Activated CD8-positive, alpha-beta T cell treated with anti-CD3 and anti-CD28 coated beads for 36 hours (primary cell): ENCODE measurements at places on chromosomes 5 and 9. TPM values are rescaled to one million over a fixed set of nuclear protein-coding genes. Genes with fewer than 3 reads are reported as not detected.
A peak's percentile ranks its signal among the peaks of the same experiment; 100 is the strongest.

GRCh38 chr5:53041071-53041692 is 52.0 kb downstream of the ITGA2 start:
- H3K4me3 ChIP-seq = peak overlapping the region; percentile 49
- peaks cover 47% of the 10 kb centered on the region for H3K4me1 ChIP-seq
- H3K27ac ChIP-seq = peak overlapping the region; percentile 20
- DNase-seq = peak; percentile 58
- peaks cover 3% of the 10 kb centered on the region for H3K27me3 ChIP-seq

GRCh38 chr9:135217836-135218235 is 130.4 kb downstream of the OLFM1 start:
- H3K4me3 ChIP-seq = no peak overlapping the region
- H3K36me3 ChIP-seq = no peaks in the 10 kb centered on the region
- peaks cover 9% of the 10 kb centered on the region for H3K27me3 ChIP-seq
- H3K27ac ChIP-seq = no peak overlapping the region

GRCh38 chr5:60362158-60362557 is 337.8 kb downstream of the DEPDC1B start:
- H3K4me3 ChIP-seq = no peak overlapping the region
- no peaks in the 10 kb centered on the region for H3K36me3 ChIP-seq
- no peaks in the 10 kb centered on the region for H3K27me3 ChIP-seq
- no peak for DNase-seq
- no peaks in the 10 kb centered on the region for H3K4me1 ChIP-seq

The BTNL3 gene
- total RNA-seq = not detected

The GPR21 gene
- total RNA-seq = 0.45 TPM

GRCh38 chr9:128185979-128186965 is 5.1 kb downstream of the CIZ1 start:
- peaks cover 28% of the 10 kb centered on the region for H3K36me3 ChIP-seq
- H3K27me3 ChIP-seq = no peaks in the 10 kb centered on the region
- DNase-seq = no peak
- H3K27ac ChIP-seq = no peak overlapping the region
- H3K4me1 ChIP-seq = peaks cover 29% of the 10 kb centered on the region
- no peak overlapping the region for H3K4me3 ChIP-seq

The PFN3 gene
- not detected for total RNA-seq

DNA sequence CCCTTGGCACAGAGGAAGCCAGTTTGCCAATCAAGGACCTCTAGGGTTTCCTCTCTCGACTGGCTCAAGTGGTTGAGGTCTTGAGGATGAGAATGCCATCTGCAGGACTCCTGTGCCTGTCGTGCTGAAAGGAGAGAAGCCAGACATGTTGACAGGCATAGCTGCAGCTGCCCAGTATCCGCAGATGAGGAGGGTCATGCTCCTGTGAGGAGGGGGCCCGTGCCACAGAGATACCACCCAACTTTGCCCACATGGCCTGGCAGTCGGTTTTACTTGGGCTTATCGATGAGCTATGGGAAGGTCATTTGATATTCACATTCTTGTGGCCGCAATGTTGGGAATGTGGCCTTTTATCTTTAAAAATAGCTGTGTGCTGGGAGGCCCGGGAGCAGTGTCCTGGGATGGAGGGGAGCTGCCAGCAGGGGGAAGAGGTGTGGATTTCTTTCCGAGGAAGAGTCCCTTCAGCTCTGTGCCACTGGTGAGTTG is 17.4 kb downstream of the FRMPD1 start:
- H3K4me1 ChIP-seq = no peaks in the 10 kb centered on the region
- H3K27ac ChIP-seq = no peak overlapping the region
- H3K36me3 ChIP-seq = no peaks in the 10 kb centered on the region
- no peak for DNase-seq

DNA sequence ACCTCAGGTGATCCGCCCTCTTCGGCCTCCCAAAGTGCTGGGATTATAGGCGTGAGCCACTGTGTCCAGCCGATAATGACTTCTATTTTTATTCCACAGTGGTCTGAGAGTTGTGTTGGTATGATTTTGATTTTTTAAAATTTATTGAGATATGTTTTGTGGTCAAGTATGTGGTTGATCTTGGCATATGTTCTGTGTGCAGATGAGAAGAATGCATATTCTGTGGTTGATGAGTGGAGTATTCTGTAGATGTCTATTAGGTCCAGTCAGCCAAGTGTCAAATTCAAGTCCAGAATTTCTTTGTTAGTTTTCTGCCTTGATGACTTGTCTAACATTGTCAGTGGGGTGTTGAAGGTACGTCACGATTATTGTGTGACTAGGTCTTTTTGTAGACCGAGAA is 338.2 kb upstream of the TARS1 start:
- no peaks in the 10 kb centered on the region for H3K36me3 ChIP-seq
- H3K4me1 ChIP-seq = no peaks in the 10 kb centered on the region
- no peak for DNase-seq
- H3K4me3 ChIP-seq = no peak overlapping the region
- H3K27ac ChIP-seq = no peak overlapping the region
- H3K27me3 ChIP-seq = no peaks in the 10 kb centered on the region

The SLC4A9 gene
- 0.36 TPM for total RNA-seq

GRCh38 chr9:15843931-15844330 is 291.1 kb downstream of the CCDC171 start:
- H3K27me3 ChIP-seq = no peaks in the 10 kb centered on the region
- H3K36me3 ChIP-seq = no peaks in the 10 kb centered on the region
- no peaks in the 10 kb centered on the region for H3K4me1 ChIP-seq
- H3K4me3 ChIP-seq = no peak overlapping the region
- DNase-seq = no peak

The GRXCR2 gene
- total RNA-seq = not detected

DNA sequence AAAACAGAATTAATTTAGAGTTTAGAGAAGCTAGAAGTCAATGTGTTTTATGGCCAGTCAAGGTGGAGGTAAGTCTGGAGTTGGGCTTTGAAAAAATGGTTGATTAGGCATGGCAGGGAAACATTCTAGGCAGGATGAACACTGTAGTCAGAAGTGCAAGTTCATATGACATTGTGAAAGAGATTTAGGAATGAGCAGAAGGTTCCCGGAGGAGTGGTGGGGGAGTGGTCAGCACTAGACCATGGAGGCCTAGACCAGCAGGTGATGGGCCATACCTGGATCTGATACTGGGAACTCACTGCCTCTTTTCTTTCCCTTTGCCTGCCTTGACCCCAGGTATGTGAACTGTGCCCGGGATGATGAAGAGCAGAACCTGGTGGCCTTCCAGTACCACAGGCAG is 16.6 kb downstream of the PRDM9 start:
- H3K4me3 ChIP-seq = no peak overlapping the region
- no peak overlapping the region for H3K27ac ChIP-seq
- H3K27me3 ChIP-seq = no peaks in the 10 kb centered on the region

DNA sequence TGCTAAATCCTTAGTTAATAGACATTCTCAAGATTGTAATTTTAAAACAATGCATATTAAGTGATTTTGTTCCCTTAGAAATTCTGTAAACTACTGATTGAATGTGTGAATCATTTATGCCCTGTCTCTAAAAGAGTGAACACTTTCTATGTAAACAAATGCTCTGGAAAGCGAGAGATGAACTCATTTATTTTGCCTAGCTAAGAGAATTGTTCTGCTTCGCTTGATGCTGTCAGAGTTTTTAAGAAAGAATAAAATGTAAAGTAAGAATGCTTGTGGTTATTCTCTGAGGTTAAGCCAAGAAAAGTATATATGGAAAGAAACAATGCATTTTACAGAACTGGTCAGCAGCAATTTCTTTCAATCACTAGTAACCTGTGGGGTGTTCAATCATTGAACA is 347.4 kb upstream of the NUDT12 start:
- no peaks in the 10 kb centered on the region for H3K4me1 ChIP-seq
- no peak for DNase-seq
- no peak overlapping the region for H3K27ac ChIP-seq
- no peaks in the 10 kb centered on the region for H3K27me3 ChIP-seq

GRCh38 chr5:83993803-83994202 is 273.1 kb upstream of the HAPLN1 start:
- no peak overlapping the region for H3K27ac ChIP-seq
- DNase-seq = no peak
- no peaks in the 10 kb centered on the region for H3K36me3 ChIP-seq
- H3K4me3 ChIP-seq = no peak overlapping the region
- no peaks in the 10 kb centered on the region for H3K4me1 ChIP-seq

DNA sequence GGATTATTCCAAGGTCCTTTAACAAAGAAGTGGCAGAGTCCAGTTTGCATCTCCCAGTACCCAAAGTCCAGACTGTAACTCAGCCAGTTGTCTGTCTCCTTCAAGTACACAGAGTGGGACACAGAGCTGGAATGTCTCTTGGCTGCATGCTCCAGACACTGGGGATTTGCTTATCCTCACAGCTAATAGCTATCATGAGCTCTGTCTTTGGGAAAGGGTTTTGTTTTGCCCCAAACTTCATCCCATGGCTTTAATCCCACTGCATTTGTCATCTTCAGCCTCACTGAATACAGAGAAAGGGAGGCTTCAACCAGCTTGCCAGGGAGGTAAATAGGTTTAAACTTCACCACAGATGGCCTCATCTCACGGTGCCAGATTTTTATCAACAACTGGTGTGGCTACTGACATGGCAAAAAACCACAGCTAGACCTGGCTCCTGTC is 412.2 kb upstream of the SLC24A2 start:
- no peak overlapping the region for H3K4me3 ChIP-seq
- H3K27me3 ChIP-seq = peaks cover 8% of the 10 kb centered on the region
- H3K4me1 ChIP-seq = peaks cover 12% of the 10 kb centered on the region
- DNase-seq = no peak
- H3K27ac ChIP-seq = no peak overlapping the region
- H3K36me3 ChIP-seq = peaks cover 1% of the 10 kb centered on the region

The DNAH5 gene
- not detected for total RNA-seq

DNA sequence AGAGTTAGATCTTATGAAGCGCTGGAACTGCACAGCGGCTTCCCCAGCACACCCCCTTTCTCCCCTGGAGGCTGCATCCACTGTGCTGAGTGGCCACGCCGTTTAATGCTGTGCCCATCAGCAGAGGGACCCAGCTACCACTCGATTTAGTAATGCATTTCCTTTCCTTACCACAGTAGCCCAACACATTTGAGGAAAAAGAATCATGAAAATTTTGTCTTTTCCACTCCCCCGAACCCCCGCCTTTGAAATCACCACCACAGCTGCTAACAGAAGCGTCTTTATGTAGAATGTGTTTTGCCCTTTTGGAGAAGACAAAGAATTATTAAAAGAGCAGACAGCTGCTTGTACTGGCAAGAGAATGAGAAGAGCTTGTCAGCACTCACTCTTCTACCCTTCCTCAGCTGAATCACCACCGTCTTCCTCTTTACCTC is 73.2 kb downstream of the ACER2 start:
- H3K36me3 ChIP-seq = no peaks in the 10 kb centered on the region
- no peak overlapping the region for H3K27ac ChIP-seq
- peaks cover 7% of the 10 kb centered on the region for H3K27me3 ChIP-seq
- no peaks in the 10 kb centered on the region for H3K4me1 ChIP-seq
- DNase-seq = no peak

The GAPT gene
- total RNA-seq = not detected

- peaks cover 63% of the 10 kb centered on the region for H3K4me1 ChIP-seq
- H3K27ac ChIP-seq = peak overlapping the region; percentile 91
- peak overlapping the region; percentile 67 for H3K4me3 ChIP-seq
These were observed 168.5 kb downstream of the AUH start for GRCh38 chr9:91193087-91193657.

GRCh38 chr5:166758151-166758550 is 1533.3 kb upstream of the WWC1 start:
- H3K27me3 ChIP-seq = no peaks in the 10 kb centered on the region
- H3K27ac ChIP-seq = no peak overlapping the region
- no peak overlapping the region for H3K4me3 ChIP-seq
- no peaks in the 10 kb centered on the region for H3K36me3 ChIP-seq
- H3K4me1 ChIP-seq = no peaks in the 10 kb centered on the region
- no peak for DNase-seq

GRCh38 chr5:159405611-159406031 is 75.3 kb upstream of the IL12B start:
- peaks cover 15% of the 10 kb centered on the region for H3K27me3 ChIP-seq
- no peak for DNase-seq
- H3K4me3 ChIP-seq = no peak overlapping the region
- H3K27ac ChIP-seq = no peak overlapping the region

- peak; percentile 57 for DNase-seq
- no peaks in the 10 kb centered on the region for H3K27me3 ChIP-seq
- H3K4me1 ChIP-seq = no peaks in the 10 kb centered on the region
- H3K27ac ChIP-seq = no peak within 1 kb of the TSS
- H3K36me3 ChIP-seq = no peaks in the 10 kb centered on the region
- H3K4me3 ChIP-seq = no peak within 1 kb of the TSS
These were observed at the start of gene PCAT7 for GRCh38 chr9:94554439-94555331. TSS of gene PCAT7 (plus strand) at chr9:94555083.

The PLEKHG4B gene
- total RNA-seq = not detected

DNA sequence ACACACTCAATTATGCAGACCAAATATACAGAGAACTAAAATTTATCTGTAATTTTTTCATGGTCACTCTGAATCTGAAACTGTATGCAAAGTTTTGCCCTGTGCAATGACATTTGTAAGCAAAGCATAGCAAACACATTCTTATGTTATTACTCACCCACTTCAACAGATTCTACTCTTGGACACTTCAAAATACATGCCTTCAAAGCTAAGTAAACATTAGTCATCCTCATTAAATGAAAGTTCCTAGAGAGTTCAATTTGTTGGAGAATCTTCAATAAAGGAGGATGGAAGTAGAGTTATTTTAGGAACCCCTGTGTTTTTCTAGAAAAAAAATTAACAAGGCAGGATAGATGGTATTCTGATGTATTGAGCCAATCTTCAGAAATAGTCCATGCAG is 639.7 kb upstream of the C9orf72 start:
- H3K4me1 ChIP-seq = no peaks in the 10 kb centered on the region
- H3K27ac ChIP-seq = no peak overlapping the region
- no peak overlapping the region for H3K4me3 ChIP-seq
- H3K27me3 ChIP-seq = no peaks in the 10 kb centered on the region
- H3K36me3 ChIP-seq = no peaks in the 10 kb centered on the region
- no peak for DNase-seq

DNA sequence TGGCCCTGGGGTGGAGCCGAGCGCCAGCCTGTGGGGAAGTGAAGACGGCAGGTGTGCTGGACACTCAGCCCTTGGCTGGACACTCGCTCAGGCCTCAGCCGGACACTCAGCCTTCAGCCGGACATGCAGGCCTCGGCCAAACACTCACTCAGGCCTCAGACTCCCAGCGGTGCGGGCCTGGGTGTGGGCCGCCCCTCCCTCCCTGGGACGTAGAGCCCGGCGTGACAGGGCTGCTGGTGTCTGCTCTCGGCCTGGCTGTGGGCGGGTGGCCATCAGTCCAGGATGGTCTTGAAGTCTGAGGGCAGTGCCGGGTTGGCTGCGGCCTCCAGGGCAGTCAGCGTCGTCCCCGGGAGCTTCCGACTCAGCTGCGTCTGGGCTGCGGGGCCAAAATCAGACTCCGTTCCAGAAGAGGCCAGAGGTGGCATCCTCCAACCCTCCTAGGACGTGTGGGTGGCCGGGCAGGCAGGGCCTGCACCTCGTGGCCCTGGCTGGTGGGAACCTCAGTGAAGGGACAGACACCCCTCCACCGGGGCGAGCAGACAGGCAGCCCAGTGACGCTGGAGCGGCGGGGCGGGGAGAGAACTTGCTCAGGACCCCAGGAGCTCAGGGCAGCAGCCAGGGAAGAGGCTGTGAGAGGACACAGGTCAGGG is 28.4 kb downstream of the SLC6A18 start:
- H3K27ac ChIP-seq = no peak overlapping the region
- H3K4me3 ChIP-seq = no peak overlapping the region
- H3K4me1 ChIP-seq = peaks cover 20% of the 10 kb centered on the region
- no peak for DNase-seq

GRCh38 chr5:72453246-72453775 is 53.9 kb downstream of the ZNF366 start:
- no peaks in the 10 kb centered on the region for H3K36me3 ChIP-seq
- no peaks in the 10 kb centered on the region for H3K4me1 ChIP-seq
- no peak overlapping the region for H3K4me3 ChIP-seq
- no peak overlapping the region for H3K27ac ChIP-seq
- DNase-seq = no peak
- H3K27me3 ChIP-seq = peaks cover 3% of the 10 kb centered on the region
